Activated CD8-positive, alpha-beta memory T cell treated with anti-CD3 and anti-CD28 coated beads for 24 hours (primary cell): ENCODE measurements at places on chromosomes 11 and 22.

- DNase-seq = no peak
Measured at GRCh38 chr22:43734370-43735150, 77.5 kb downstream of the EFCAB6 start.

- DNase-seq = no peak
Measured at GRCh38 chr22:30033901-30034300, 46.4 kb upstream of the HORMAD2 start.

DNA sequence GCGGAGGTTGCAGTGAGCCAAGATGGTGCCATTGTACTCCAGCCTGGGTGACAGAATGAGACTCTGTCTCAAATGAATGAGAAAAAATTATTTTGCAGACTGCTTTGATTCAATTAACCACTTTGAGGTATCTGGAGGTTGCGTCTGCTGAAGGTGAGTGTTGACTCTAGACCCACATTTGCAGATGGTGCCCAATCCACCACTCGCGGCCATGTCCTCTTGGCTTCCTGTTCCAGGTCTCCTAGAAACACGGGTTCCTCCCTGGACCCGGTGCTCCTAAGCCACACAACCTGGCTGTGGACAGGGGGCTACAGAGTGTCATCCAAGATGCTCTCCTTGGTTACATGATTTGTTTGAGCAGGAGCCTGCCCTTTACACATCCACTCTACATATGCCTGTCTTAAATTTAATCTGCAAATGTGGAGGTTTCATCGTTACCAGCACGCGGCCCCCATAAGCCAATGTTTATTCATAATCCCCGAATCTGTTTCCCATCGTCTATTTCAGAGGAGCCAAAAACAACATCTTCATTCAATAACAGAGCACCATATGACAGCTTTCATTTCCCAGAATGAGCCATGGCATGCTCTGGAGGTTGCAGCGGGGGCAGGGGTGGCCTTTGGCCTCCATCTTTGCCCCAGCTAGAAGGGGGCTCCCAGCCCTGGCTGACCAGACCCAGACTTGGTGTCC lies 377.2 kb downstream of the CTTN start:
- DNase-seq = no peak

DNA sequence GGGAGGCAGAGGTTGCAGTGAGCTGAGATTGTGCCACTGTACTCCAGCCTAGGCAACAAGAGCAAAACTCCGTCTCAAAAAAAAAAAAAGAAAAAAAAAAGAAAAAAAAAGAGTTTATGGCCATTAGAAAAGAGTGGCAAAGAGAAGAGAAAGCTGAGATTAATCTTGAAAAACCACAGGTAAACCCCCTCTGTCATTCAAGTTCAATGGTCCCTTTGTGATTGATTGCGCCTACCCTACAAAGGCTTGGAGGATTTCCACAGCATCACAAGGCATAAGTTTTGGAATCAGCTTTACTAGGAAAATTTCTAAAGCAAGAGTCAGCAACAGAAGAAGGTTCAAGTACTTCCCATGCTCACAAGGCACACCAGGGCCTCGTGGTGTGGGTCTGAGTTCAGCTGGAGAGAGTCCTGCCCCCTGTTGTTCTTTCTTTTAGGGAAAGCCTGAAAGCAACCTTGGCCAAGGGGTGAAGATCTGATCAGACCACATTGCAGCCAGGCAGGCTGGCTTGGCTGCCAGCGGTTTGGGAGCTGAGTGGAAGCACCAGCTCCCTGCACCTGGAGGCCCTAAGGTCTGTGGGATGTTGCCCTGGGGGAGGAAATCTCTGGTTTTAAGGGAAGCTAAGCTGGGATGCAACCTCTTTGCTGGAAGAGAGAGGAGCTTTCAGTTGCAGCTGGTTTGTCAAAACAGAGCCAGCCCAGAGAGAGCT lies 41.8 kb downstream of the SLN start:
- no peak for DNase-seq

- no peak for DNase-seq
Measured at GRCh38 chr11:116778556-116778955, 5.8 kb upstream of the BUD13 start.

- no peak for DNase-seq
Measured at GRCh38 chr11:18907391-18907790, 31.8 kb downstream of the MRGPRX1 start.

- no peak for DNase-seq
Measured at GRCh38 chr11:37762079-37762478, 1164.0 kb upstream of the RAG2 start.

- peak; percentile 63 for DNase-seq
Measured at GRCh38 chr11:72787216-72788104, 6.4 kb downstream of the STARD10 start.

GRCh38 chr11:112805658-112806057 lies 155.6 kb upstream of the NCAM1 start:
- no peak for DNase-seq

- DNase-seq = no peak
Measured at GRCh38 chr11:125766251-125766650, 12.4 kb downstream of the PATE2 start.

DNA sequence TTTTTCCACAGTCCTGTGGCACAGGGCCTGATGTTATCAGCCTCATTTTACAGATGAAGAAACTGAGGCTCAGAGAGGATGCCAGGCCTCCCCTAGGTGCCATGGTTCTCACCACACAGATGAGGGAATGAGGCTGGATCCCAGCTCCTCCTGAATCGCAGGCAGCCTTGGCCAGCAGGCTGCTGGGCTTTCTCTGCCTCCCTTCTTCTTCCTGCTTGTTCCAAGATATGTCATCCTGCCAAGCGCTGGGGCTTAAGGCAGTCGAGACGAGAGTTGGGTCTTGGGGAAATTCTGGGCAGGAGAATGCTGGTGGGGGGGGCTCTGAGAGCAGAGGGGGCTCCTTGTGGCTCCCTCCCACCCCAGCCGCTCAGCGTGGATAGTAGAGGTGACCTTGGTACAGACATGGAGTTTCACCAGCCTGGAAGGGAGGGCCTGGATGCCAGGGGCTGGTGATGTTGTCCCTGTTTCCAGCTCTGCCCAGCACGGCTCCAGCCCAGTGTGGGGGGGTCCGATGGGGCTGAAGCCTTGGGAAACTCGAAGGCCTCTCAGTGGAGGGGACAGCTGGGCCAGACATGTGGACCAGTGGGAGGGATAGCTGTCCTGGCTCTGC lies 16.6 kb upstream of the MPPED1 start:
- no peak for DNase-seq

DNA sequence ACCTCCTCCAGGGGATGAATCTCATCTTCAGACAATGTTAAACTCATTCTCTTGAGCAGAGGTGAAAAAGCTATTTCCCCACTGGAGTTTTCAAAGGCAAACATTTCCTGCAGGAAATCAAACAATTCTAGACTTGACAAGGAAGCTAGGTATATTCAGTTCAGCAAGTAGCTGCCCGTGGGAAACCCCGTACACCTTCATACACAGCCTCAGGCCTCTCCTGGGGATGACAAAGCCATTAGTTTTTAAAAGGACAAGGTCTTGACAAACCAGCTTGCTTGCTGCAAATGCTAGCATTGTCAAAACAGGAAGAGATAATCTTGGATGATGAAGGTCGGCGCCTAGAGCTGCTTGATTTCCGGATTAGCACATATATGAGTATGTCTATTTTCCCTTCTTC lies 1630.8 kb upstream of the TENM4 start:
- no peak for DNase-seq

GRCh38 chr11:130831976-130832375 lies 84.3 kb downstream of the SNX19 start:
- no peak for DNase-seq

GRCh38 chr11:3896644-3897043 lies 41.2 kb downstream of the STIM1 start:
- no peak for DNase-seq
